Caudate nucleus (tissue), 63 donors: ENCODE measurements at places on chromosomes 3 and 15.
A peak's percentile ranks its signal among the peaks of the same experiment; 100 is the strongest.

DNA sequence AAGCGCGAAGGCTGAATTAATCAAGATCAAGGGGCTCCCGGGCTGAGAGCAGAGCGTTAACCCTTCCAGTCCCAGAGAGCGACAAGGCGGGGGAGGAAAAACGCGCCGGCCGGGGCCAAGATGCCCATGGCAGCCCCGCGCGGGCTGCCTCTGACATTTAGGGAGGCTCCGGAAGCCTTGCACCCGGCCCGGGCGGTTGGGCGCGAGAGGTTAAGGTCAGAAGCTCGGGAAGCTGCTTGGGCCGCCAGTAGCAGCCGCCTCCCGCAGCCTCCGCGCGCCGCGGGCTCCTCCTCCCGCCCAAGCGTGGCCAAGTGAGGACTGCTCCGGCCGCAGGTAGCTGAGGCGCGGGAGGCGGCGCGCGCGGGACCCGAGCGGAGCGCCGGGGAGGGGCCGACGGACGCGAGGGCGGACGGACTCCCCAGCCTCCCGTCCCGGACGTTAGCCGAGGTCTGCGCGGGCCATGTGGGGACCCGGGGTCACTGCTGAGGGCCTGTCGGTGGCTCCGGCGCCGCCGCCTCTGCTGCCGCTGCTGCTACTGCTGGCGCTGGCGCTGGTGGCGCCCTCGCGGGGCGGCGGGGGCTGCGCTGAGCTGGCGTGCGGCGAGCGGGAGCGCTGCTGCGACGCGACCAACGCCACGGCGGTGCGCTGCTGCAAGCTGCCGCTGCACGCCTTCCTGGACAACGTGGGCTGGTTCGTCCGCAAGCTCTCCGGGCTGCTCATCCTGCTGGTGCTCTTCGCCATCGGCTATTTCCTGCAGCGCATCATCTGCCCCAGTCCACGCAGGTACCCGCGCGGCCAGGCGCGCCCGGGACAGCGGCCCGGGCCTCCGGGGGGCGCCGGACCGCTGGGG is at the start of gene C3orf80:
Gene C3orf80, plus strand, starts transcription at position 247 of the 850 bp plus-strand sequence. Its CDS starts 214 bp downstream, at position 461.
- DNase-seq, result peak; percentile 36

DNA sequence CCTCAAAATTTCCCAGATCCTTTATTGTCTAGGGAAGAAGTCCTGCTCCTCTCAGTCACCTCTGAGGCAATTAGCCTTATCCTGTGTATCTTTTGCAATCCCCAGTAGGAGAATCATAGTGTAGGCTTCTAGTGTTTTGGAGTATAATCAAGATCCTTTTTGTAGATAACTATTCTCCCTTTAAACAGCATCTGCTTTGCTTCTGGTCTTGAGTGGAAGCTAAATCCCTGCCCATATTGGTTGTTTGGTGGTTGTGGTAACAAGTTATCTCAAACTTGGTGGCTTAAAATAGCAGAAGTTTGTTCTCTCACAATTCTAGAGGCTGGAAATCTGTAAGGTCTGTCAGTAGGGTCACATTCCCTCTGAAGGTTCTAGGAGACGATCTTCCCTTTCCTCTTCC is 217.5 kb upstream of the RASGRP1 start:
- no peak for DNase-seq

GRCh38 chr3:103712320-103713008 is 1277.6 kb downstream of the ZPLD1 start:
- DNase-seq, result no peak

GRCh38 chr15:97959724-97960363 is 659 bp upstream of the ARRDC4 start:
- no peak for DNase-seq

- DNase-seq, result no peak
Observed at GRCh38 chr3:160671231-160671630, 5.7 kb upstream of the ARL14 start.
